Activated CD4-positive, alpha-beta T cell treated with anti-CD3 and anti-CD28 coated beads, Interleukin-2, amount 10 ng/mL, durations not matched to agents 24 days and 14 days (primary cell): ENCODE measurements at places on chromosomes 16 and 17. TPM values are rescaled to one million over a fixed set of nuclear protein-coding genes. Genes with fewer than 3 reads are reported as not detected.
A peak's percentile ranks its signal among the peaks of the same experiment; 100 is the strongest.

- peak; percentile 91 for DNase-seq
These were observed 5.0 kb downstream of the SLC5A2 start for GRCh38 chr16:31487720-31488467.

DNA sequence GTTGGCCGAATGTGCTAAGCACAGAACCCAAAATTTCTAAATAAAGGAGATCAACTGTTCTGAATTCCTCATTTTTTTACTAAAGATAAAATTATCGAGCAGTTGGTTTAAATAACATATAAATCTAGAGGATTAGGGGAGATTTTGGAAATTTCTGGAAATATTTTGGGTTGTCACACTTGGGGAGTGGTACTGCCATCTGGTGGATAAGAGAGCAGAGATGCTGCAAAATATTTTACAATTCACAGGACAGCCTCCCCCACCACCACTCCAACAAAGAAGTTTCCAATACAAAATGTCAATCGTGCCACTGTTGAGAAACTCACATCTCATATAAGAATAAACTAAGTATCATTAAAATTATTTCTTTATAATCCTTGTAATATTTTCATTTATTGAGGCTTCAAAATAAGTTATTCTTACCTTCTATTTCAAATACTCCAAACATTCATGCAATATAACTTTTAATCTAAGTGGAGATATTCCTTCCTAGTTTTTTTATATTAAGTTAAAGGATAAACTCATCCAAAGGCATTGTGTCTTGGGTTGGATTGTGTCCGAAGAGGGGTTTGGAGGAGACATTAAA is 17.0 kb upstream of the ABCA8 start:
- no peak for DNase-seq

Gene BAIAP3
- 0.30 TPM in 1 of 2 replicates, not detected in the other for total RNA-seq

Gene GAST
- not detected in 2 replicates for total RNA-seq

Gene C17orf50
- total RNA-seq = not detected in 2 replicates

Gene HSD11B2
- 3.5 and 5.2 TPM in 2 replicates for total RNA-seq

Gene TMEM235
- not detected in 2 replicates for total RNA-seq
